ENCODE measurements at places on chromosomes 16 and 17. TPM values are rescaled to one million over a fixed set of nuclear protein-coding genes. Genes with fewer than 3 reads are reported as not detected.

Gene B3GNT9
- 12.1 TPM for polyA plus RNA-seq

DNA sequence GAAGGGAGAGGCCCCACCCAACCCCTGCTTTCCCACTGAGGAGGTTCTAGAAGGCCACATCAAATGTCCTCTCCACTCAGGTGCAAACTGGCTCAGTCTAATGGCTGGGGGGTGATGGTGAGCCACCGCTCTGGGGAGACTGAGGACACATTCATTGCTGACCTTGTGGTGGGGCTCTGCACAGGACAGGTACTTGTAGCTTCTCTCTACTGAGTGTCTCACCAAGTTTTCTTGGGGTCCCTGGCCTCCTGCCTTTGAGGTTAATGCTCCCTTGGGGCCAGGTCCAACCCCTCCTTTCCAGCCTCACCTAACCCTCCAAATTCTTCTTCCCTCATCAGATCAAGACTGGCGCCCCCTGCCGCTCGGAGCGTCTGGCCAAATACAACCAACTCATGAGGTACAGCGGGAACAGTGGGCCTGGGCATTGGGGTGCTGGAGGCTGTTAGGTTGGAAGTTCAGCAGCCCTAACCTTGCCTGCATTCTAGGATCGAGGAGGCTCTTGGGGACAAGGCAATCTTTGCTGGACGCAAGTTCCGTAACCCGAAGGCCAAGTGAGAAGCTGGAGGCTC is 5.7 kb downstream of the ENO3 start:
- H3K4me1 ChIP-seq = no peaks in the 10 kb centered on the region
- no peak overlapping the region for H3K4me3 ChIP-seq

Gene CCDC154
- 1.8 TPM for polyA plus RNA-seq

DNA sequence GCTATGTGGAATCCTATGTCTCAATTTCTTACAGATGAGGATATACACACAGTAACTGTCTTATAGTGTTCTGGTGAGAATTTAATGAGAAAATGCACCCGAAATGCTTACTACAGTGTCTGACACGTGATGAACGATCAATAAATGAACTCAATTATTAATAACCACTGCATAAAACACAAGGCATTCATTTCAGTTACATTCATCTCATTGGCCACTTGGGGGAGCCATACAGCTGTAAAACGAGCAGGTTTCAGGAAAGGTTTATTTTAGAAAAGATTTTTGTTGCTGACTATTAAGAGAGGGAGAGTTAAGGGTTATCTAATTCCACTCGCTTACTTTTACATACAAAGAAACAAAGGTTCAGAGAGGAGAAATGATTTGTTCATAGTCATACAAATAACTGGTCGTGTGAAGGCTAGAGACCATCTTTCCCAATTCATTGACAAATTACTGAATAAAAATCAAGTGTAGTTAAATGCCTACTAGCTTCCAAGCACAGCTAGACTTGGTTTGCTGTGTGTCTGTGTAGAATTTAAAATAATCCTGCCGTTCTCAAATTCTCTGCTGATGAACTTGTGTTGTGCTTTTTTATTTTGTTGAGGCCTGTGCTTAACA is 160.1 kb downstream of the MAP2K4 start:
- H3K27ac ChIP-seq = no peak overlapping the region
- no peaks in the 10 kb centered on the region for H3K36me3 ChIP-seq
- H3K4me3 ChIP-seq = no peak overlapping the region
- H3K4me1 ChIP-seq = no peaks in the 10 kb centered on the region
- H3K27me3 ChIP-seq = no peaks in the 10 kb centered on the region

DNA sequence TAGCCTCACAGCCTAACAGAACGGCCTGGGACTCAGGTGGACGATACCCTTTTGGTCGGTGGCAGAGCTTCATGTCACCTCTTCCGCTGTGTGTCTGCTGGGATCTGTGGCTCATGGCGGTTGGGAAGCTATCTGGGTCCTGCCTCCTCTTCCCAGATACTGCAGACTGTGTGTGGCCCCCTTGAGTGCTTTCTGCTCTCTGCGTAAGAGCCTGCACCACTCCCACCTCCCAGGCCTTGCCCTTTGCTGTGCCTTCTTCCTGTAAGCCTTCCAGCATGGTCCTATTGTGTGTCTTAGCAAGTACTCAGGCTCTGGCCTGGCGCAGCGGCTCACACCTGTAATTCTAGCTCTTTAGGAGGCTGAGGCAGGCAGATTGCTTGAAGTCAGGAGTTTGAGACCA is 17.5 kb upstream of the ADCY7 start:
- H3K27me3 ChIP-seq = no peaks in the 10 kb centered on the region
- H3K4me3 ChIP-seq = no peak overlapping the region
- H3K36me3 ChIP-seq = no peaks in the 10 kb centered on the region
- DNase-seq = no peak
- no peak overlapping the region for H3K27ac ChIP-seq

DNA sequence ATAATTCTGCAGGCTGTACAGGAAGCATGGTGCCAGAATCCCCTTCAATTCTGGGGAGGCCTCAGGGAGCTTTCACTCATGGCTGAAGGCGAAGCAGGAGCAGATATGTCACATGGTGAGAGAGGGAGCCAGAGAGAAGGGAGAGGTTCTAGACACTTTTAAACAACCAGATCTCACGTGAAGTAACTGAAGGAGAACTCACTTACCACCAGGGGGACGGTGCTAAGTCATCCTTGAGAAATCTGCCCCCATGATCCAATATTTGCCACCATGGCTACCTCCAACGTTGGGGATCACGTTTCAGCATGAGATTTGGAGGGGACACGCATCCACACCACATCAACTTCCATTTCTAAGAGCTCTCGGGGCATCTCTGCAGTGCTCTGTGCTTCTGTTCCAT is 37.4 kb upstream of the GNA13 start:
- DNase-seq = no peak
- H3K36me3 ChIP-seq = no peaks in the 10 kb centered on the region
- H3K27ac ChIP-seq = no peak overlapping the region
- H3K27me3 ChIP-seq = no peaks in the 10 kb centered on the region
- no peaks in the 10 kb centered on the region for H3K4me1 ChIP-seq

Gene RAB11FIP3
- polyA plus RNA-seq = 162 TPM

GRCh38 chr16:5176505-5176904 is 78.9 kb upstream of the EEF2KMT start:
- H3K27ac ChIP-seq = no peak overlapping the region
- H3K4me3 ChIP-seq = no peak overlapping the region
- H3K27me3 ChIP-seq = no peaks in the 10 kb centered on the region
- no peaks in the 10 kb centered on the region for H3K36me3 ChIP-seq

DNA sequence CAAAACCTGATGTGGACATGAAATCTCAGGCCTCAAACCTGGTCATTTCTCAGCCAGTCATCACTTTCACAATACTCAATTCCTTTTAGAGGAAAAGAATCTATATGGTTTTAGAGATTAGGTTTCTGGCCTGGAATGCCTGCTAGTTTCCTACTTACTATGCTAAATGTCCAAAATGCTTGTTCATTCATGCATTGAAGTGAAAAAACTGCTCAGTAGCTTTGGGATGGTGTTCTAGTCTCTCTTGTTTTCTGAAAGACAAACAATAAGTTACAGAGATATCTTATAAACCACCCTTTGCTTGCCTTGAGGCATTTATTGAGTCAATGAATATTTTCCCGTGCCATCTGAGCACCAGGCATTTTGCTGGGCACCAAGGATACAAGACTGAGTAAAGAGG is 1146.5 kb upstream of the GOT2 start:
- H3K27ac ChIP-seq = no peak overlapping the region
- no peaks in the 10 kb centered on the region for H3K27me3 ChIP-seq

DNA sequence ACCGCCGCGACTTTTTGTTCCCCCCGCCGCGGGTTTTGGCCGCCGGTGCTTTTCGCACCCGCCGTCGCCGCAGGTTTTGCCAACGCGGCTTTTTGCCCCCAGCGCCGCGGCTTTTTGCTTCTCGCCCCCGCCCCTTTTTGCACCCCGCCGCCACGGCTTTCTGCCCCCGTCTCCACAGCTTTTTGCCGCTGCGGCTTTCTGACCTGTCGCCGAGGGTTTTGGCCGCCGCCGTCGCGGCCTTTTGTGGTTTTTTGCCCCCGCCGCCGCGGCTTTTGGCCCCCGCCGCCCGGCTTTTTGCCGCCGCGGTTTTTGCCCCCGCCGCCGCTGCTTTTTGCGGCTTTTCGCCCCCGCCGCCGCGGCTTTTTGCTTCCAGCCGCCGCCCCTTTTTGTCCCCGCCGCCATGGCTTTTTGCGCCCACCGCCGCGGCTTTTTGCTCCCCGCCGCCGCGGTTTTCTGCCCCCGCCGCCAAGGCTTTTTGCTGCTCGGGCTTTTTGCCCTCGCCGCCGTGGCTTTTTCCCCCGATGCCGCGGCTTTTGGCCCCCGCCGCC is 151.1 kb downstream of the KCNJ18 start:
- H3K27me3 ChIP-seq = no peaks in the 10 kb centered on the region
- no peak overlapping the region for H3K4me3 ChIP-seq
- no peak overlapping the region for H3K27ac ChIP-seq
- no peaks in the 10 kb centered on the region for H3K36me3 ChIP-seq
- H3K4me1 ChIP-seq = no peaks in the 10 kb centered on the region
- no peak for DNase-seq

Gene AANAT
- not detected for polyA plus RNA-seq

Gene PLXDC1
- polyA plus RNA-seq = 4.5 TPM

- no peaks in the 10 kb centered on the region for H3K36me3 ChIP-seq
- no peak overlapping the region for H3K27ac ChIP-seq
- no peaks in the 10 kb centered on the region for H3K27me3 ChIP-seq
- no peak for DNase-seq
Measured at GRCh38 chr17:8856869-8857575, 10.5 kb downstream of the PIK3R6 start.

- H3K4me1 ChIP-seq = peaks cover 12% of the 10 kb centered on the region
- H3K27me3 ChIP-seq = peaks cover 24% of the 10 kb centered on the region
- peak within 1 kb of the TSS; percentile 4 for H3K4me3 ChIP-seq
- peak; percentile 63 for DNase-seq
Measured at GRCh38 chr17:4786106-4786511, at the start of gene VMO1. VMO1 (minus strand) TSS chr17:4786364; CDS start chr17:4786352, 12 bp downstream.

DNA sequence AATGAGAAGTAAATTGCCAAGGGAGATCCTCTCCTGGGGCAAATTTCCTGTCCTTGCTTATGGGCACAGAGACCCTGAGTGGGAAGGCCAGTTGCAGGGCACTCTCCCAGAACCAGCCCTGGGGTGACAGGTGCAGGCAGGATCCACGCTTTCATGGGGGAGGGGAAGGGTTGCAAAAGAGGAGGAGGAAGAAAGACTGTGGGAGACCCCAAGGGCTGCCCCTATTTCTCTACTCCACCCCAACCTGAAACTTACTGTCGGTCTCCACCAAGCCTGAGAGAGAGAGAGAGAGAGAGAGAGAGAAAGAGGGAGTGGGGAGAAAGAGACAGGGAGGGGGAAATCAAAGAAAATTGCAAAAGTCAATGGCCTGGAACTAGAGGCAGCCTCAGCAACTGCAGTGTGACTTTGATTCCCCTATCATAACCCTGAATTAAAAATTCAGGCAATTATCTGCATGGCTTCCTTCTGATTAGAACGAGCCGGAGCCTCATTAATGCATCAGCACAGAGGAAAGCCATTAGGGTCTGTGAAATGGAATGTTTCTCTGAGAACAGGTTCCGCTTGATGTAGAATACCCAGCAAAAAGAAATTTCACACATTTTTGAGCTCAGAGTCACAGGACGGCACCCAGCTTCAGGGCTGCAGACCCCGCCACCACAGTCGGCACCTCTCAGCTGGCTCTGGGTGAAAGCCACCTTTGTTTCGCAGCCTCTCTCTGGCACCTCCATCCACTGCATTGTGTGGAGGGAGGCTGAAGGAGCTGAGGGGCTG is 45.1 kb upstream of the HNF1B start:
- H3K27me3 ChIP-seq = no peaks in the 10 kb centered on the region
- no peak overlapping the region for H3K4me3 ChIP-seq

DNA sequence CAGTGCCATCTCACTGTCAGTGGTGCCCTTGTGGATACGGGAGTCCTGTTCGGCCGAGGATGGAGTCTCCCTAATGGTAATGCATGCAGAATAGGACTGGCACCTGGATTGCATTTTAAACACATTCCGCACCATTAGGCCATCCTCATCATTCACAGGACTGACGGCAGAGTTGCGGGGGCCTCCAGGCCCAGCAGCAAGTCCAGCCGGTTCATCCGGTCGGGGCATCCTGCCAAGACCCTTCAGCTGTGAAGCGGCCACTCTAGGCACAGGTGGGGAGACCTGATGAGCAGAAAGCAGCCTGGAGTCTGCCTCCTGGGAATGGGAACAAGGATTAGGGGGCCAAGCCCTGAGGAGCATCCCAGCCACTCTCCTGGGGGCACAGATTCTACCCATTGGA is 90.3 kb upstream of the XYLT1 start:
- H3K36me3 ChIP-seq = no peaks in the 10 kb centered on the region
- H3K27ac ChIP-seq = no peak overlapping the region
- no peaks in the 10 kb centered on the region for H3K27me3 ChIP-seq

DNA sequence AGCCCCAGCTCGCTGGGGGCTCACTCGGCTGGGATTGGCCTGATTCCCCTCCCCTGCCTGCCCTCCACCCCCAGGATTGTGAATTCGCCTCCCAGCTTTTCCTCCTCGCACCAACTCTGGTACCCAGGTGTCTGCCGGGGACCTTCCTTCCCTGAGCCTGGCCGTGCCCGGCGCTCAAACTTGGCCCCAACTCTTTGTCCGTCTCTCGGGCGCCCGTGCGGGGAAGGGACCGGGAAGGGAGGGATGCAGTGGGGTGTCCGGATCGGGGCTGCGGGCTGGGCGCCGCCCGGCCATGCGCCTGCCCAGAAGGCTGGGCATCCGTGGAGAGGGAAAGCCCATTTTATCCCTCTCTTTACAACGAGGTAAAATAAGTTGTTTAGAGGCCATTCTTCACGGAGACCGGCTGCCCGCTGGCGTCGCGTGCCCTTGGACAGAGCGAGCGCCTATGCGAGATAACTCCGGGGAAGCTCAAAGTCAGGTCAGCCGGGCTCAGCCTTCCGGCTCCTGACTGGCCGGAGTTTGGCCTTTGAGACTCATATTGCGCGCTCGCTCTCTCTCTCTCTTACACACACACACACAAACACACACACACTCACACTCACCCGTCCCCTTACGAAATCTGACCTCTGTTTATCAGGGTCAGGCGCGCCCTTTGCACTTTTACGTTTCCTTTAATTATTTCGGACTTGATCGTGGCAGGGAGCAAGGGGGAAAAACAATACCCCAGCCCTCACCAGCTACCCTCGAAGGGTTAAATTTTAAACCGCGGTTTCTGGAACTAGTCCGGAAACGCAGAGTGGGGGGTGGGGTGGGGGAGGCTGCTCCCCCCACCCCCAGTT is 774 bp upstream of the MAF start:
- no peaks in the 10 kb centered on the region for H3K27me3 ChIP-seq
- H3K4me3 ChIP-seq = peak overlapping the region; percentile 86
- peaks cover 3% of the 10 kb centered on the region for H3K4me1 ChIP-seq
- H3K27ac ChIP-seq = peak overlapping the region; percentile 98

Gene CCL1
- polyA plus RNA-seq = not detected
